ENCODE measurements at places on chromosomes 6 and 20.

DNA sequence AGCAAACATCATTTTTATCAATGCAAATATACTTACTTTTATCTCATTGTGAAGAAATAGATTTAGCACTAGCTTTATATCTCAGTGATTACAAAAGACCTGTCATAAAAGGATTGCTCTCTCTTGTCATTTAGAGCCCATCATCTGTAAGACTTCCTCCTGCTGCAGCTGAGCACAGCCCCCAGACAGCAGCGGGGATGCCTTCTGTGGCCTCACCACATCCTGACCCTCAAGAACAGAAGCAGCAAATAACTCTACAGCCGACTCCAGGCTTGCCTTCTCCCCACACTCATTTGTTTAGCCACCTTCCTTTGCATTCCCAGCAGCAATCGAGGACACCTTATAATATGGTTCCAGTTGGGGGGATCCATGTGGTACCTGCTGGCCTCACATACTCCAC is 127.0 kb upstream of the EDN1 start:
- DNase-seq: no peak

DNA sequence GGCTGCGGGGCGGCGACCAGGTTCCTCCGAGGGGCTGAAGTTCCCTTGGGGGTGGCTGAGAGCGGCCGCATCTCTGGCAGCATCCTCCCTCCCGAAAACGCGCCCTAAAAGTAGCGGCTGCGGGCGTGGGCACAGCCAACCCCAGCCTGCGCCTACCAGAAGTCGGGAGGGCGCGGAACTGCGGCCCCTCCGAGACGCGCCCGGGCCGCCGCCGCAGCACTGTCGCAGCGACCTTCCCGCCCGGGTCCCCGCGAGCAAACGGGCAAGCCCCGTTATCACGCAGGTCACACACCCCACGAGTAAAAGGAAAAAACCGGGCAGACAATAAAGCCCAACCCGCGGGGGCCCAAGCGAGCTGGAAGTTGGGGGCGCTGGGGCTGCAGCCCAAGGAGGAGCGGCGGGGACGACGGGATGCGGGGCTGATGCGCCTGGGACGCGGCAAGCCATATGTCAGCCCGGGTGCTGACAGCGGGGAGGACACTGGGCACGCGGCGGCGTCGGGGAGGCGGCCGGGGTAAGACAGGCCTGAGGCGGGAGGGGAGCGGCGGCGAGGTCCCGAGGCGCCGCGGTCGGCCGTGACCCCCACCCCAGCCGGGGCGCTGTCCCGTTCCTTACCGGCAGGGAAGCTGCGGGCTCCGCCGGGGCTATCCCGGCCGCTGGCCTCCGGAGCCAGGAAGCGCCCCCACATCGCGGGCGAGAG is 659 bp downstream of the CEP85L start:
- no peak for DNase-seq

- no peak for DNase-seq
Observed at GRCh38 chr6:16805243-16805950, 44.1 kb upstream of the ATXN1 start.

DNA sequence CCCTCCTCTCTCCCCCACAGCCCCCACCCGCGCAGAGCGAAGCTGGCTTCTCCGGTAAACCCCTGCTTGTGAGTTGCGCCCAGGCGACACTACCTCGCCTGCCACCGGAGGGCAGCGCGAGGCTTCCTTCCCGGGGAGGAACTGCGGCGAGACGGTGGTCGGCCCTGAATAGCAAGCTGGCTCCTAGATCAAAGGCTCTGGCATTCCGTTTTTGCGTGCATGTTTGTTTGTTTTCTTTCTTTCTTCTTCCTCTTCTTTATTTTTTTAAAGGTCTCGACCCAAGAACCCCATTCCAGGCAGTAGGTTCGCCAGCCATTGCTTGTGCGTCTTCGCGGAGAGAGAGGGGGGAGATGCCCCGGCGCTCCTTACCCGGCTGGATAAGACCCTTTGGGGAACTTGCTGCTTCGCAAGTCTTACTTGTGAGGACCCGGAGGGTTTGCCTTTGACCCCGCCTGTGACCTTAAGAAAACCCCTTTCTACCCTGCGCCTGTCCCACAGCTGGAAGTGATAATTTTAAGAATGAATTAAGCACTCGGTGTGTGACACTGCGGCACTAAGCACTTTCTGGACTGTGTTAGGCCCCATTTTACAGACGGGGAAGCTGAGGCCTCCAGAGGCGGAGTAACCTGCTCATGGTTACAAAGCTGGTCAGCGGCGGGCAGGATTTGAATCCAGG is 92.7 kb upstream of the SIRPA start:
- DNase-seq: no peak

GRCh38 chr20:48339986-48340882 is 487.6 kb downstream of the PREX1 start:
- no peak for DNase-seq

Data from stimulated activated CD4-positive, alpha-beta T cell treated with anti-CD3 and anti-CD28 coated beads, Interleukin-1b, Interleukin-23, amount 100 ng/mL, for 1 hour (primary cell).